ENCODE measurements at places on chromosomes 2 and 18. TPM values are rescaled to one million over a fixed set of nuclear protein-coding genes. Genes with fewer than 3 reads are reported as not detected.

- no peak for DNase-seq
Measured at GRCh38 chr2:60095202-60095815, 458.1 kb downstream of the BCL11A start.

GRCh38 chr2:19893520-19894133 lies 8.2 kb downstream of the TTC32 start:
- DNase-seq, result no peak

GRCh38 chr2:128585706-128586105 lies 267.0 kb upstream of the HS6ST1 start:
- DNase-seq, result no peak

GRCh38 chr2:46361920-46362666 lies 64.9 kb downstream of the EPAS1 start:
- DNase-seq, result no peak

- no peak for DNase-seq
Measured at GRCh38 chr2:109637749-109638570, 23.8 kb downstream of the SOWAHC start.

DNA sequence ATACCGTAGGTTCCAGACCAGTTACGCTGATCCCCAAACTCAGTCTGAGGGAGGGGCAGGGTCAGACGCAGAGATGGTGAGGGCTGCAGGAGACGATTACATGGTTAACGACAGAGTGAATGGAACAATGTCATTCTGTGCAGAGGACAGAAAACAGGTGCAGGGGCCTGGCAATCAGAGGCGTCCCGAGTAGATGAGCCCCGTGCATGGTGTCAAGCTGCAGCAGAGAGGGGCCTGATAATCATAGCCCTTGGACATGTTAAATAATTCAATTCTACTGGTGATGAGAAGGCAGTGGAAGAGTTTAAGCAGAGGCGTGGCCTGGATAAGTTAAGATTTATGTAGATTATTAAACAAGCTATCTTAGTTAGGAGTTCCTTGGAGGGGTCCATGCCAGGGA lies 178.6 kb downstream of the MYT1L start:
- DNase-seq, result no peak

DNA sequence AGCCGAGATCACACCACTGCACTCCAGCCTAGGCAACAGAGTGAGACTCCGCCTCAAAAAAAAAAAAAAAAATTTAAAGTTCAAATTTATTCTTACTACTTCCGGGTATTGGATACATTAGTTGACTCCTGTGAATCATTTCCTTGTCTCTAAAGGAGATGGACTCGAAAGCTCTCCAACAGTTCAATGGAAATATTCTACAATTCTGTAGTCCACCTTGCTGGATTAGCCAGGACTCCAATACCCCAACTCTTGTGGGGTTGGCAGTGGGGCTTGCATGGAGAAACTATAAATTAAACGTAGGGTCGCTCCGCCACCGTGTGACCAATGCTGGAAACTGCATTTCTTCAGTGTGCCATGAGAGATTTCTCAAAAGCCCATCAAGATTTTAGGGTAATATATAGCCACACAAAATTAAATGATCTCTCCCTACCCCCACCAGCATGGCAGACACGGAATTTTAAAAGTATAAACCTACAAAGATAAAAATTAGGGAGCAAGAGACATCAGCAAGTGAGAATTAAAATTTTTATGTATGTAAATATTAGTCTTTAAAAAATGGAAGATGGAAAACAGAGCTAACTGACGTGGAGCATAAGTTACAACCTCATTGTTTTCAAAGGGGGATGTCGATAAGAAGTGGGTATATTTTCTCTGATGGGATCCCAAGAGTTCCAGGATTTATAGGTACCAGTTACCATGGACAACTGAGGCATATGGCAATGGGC lies 27.8 kb upstream of the GAREM2 start:
- DNase-seq, result peak; percentile 59

DNA sequence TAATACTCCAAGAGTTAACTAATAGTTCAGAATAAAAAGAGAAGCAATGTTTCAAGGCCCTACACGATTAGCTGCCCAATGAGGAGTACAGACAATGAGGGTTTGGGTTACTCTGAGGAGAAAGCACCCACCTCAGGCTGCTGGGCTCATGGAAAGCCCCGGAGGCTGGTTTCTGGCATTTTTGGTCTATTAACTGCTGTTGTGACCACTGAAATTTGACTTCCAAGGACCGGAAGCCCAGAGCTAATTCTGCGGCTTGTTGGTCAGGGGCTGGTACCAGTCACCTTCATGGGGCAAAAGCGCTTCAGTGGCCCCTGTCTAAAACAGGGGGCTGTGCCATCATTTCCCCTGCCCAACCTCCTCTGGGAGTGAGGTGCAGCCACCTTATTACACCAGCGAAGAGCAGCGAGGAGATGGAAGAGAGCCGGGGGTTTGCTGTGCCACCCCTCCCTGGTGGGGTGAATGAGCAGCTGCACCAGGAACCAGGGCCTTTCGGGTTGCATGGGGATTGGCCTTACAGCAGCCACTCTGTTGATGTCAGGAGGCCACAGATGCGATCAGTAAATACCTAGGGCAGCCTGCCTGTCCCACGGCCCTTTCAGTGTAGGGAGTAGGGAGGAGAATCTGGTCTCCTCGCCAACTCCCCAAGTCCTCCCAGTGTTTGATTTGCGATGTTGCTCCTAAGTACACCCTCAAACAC lies 131.3 kb downstream of the CELF4 start:
- no peak for DNase-seq

EN1 gene
- not detected for polyA plus RNA-seq

Data from aorta (tissue), 5 donors.